ENCODE measurements at places on chromosomes 1 and 21.

DNA sequence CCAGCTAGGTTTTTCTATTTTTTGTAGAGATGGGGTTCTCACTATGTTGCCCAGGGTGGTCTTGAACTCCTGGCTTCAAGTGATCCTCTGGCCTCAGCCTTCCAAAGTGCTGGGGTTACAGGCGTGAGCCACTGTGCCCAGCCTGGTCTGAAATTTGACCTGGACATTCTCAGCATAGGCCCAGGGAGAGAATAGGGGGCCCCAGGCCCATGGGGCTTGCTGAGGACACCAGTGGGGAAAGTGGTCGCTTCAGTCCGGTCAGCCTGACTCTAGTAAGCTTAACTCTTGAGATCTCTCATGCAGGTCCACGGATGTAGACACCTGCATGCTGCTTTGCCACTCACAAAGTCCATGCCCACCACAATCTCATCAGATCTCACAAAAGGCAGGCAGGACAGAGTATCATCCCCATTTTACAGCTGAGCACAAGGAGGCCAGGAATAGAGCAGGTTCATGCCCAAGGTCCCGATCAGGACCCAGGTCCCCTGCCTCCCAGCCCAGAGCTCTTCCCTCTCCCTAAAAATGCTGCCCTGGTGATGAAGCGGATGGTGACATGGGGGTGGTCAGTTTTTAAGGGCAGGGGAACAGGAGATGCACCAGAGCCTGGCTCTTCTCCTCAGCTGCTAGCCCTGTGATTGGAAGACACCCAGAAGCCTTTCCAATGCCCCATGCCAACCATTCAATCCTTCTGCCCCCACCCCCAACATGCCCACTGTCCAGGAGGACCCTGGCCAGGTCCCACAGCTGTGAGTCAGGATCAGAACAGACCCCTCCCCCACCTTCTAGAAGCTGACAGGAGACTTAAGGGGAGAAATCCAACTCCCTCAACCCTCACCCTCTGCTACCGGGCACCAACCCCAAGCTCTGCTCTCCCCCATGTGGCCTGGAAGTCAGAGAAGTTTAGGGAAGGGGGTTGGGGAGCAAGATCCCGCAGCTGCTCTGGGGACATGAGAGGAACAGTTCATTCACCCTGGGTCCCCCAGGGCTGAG lies 1.8 kb downstream of the FHL3 start:
- DNase-seq, result no peak

DNA sequence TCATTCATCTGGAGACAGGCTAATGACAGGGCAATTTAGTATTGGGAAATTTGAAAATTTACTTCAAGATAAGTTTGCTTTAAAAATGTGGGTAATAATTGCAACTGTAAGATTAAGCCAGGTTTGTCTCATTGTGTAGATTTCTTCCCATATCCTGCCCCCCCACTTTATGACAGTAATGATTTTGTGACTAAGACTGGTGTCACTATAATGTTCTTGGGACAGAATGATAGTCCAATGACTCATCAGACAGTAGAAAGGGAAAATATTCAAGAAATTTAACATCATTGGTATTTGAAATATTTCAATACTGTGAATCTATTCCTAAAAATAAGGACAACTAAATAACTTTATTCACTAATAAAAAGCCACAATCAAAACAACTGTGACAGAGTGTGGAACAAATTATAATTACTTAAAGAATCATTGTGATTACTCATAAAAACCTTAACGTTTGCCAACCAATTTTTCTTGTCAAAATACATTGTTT lies 36.7 kb downstream of the FH start:
- no peak for DNase-seq

- no peak for DNase-seq
These were observed 985 bp downstream of the SYT6 start for GRCh38 chr1:114152508-114153260.

DNA sequence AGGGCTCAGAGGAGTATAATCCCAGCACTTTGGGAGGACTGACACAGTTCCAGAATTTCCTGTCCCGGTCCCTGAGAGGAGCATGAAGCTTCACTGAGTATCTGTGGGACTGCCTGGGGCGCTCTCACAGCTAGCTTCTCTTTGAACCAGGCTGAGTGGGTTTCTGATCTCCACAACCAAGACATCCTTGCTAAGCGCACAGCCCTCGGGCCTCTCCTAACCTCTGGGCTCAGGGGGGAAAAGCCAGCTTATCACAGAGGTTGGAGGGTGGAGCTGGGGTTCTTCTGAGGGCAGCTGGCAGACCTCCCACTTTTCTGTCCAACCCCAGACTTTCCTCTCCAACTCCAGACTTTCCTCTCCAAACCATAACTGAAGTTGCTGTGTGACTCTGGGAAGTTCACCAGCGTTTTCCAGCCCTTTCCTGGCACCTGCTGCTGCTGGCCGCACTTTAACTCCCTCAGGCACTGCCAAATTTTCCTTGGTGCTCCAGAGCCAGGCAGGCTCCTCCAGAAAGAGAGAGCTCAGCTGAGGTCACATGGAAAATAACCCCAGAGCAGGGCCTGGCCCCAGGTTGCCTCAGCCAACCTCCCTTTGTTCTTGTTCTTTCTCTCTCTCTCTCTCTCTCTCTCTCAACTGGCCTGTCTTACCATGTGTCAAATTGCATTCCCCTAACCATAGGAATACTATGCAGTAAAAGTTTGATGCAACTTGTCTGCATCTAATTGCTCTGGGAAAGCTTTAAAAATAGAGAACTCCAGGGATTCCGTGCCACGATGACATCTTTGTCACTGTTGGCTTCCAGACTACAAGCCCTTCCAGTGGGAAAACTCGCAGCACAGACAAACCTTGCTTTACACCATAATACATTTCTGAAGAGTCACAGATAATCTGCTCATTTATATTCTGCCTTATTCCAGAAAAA lies 49.5 kb downstream of the OLFML2B start:
- peak; percentile 66 for DNase-seq

DNA sequence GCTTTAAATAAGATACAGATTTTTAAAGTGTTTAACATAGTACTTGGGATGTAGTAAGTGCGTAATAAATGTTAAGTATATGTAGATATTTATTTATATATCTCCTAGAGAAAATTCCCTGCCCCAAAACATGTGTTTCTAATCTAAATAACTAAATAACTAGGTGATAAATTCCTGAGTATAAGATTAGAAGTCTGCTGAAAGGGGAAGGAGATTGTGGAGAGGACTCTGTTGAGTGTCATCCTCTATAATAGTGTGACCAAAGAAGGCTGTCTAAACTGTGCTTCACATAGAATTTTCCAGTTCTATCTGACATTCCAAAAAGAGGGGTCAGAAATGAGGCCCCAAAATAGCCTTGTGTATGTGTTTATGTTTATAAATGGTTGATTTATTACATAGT lies 590.5 kb upstream of the ADAMTS5 start:
- no peak for DNase-seq

DNA sequence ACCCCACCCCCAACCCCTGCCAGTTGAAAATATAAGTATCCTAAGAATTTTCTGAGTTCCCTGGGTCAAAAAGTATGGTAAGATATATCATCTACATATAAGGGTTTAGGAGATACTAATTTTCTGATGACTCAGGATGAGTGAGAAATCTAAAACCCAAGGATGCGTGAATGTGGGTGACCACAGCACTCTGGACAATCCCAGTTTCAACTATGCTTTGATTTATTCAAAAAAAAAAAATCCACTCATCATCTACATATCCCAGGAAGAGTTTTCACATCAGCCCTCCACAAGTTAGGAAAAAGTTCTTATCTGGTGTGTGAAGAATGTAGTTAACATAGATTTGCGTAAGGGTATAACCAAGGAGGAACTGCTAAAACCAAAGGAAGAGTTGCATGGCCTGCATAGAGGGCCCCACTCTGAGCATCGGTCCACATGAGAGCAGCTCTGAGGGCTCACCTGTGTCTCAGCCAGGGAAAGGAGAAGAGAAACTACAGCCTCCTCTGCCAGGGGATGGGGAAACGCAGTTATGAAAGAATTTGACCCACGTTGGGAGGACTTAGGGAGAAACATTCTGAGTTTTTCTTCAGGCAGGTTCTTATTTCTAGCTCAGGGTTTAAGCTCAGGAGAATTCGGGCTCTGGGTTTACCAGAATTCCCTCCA lies 18.8 kb downstream of the LAMB3 start:
- DNase-seq, result no peak

GRCh38 chr1:16013220-16013907 lies 4.5 kb downstream of the HSPB7 start:
- DNase-seq, result no peak

DNA sequence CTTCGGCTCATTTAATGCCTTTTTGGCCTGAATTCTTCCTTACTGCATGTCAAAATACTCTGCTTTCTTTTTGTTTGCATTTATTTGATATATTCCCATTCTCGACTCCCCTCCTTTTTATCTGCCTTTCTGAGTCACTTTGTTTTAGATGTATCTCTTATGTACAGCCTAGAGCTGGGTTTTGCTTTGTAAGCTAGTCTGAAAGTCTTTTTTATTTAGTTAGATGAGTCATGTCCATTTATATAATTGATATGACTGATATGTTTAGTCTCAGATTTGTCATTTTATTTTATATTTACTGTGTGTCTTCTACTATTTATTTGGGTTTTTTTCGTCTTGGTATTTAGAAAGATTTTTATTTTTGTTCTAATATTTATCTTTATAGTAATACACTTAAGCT lies 33.6 kb upstream of the GNG5 start:
- DNase-seq, result no peak

DNA sequence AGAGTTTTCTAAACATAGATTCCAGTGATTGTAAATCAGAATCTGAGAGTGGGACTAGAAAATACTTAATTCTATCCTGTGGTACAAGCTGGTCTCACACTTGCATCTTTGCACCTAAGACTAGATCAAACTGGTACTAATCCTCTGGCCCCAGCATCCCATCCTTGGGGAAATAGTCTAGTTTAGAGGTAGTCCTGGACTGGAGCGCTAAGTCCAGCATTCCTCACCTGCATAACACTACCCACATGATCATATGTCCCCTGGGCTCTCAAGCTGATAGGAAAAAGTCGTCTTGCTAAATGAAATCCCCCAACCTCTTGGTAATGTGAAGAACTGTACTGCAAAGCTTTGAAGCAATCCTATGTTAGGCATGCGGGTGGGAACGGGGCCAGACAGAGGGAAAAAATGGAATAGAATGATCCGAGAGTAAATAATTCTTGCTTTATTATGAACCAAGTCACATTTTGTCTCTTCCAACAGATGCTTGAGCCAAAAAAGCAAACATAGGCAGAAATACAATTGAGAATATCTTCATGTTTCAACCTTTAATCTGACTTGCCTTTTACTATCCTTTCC lies 4.8 kb downstream of the COX20 start:
- DNase-seq, result no peak

GRCh38 chr1:213484333-213484732 lies 433.3 kb downstream of the RPS6KC1 start:
- DNase-seq, result no peak

- DNase-seq, result no peak
These were observed 32.2 kb downstream of the CLEC20A start for GRCh38 chr1:178464566-178464965.

- DNase-seq, result no peak
These were observed 35.9 kb upstream of the CTTNBP2NL start for GRCh38 chr1:112359961-112360767.

DNA sequence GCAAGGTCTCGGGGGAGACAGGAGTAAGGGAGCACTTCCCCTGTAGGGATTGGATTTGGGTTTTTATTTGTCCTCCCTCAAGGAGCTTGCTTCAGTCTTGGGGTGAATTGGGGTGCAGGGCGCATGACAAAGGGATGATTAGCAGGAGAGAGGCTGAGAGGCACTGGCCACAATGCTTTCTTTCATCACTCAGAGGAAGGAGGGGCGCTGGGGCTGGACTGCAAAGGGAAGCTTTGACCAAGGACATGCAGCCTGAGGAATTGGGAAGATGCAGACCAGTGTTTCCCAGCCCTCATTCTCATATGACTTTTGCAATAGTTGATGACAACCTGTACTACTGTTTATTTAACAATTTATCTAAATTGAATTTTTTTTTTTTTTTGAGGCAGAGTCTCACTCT lies 34.1 kb upstream of the PDPN start:
- DNase-seq, result no peak

DNA sequence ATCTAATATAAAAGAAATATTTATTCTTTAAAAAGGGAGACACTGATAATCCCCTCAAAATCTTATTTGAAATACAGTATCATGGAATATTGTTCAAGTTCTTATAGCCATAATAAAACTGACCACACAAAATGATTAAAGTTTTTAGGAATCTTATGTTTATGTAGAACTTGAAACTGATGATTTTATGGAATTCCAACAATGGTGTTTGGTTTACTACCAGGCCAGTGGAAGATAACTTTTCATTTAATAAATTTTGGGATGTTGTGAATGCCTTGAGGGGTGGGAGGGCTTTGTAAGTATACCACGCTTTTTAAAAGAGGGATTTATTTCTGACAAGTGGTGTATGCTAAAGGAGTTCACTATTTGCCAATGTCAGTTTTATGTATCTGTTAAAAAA lies 87.7 kb downstream of the RAB3GAP2 start:
- no peak for DNase-seq

- DNase-seq, result no peak
These were observed 74.2 kb downstream of the TOMM20 start for GRCh38 chr1:235054466-235054865.

DNA sequence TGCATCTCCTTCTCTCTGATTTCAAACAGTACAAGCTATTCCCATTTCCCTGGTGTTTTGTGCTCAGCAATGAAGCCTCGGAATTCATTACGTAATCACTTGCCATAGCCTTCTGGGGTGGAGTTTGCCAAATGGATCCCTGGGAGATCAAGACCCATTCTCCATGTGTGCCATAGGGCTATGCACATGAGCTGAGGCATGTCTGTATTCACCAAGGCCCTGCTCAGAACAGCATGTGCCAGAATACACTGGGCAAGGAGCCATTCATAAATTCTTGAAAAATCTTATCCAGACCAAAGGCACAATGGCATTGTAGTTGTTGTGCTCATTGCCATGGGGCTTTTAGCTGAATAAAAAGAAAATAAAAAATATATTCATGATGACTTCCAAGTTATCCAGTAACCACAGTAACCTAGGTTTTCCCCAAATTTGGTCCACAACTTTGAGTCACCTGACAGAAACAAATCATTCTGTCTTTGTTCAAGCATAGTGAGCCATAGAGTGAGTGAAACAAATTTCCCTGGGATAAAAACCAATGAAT lies 53.0 kb downstream of the CRB1 start:
- DNase-seq, result no peak

GRCh38 chr1:71509051-71509595 lies 428.3 kb upstream of the ZRANB2 start:
- no peak for DNase-seq

- no peak for DNase-seq
These were observed 7.0 kb downstream of the NPHP4 start for GRCh38 chr1:5985250-5985649.

- no peak for DNase-seq
These were observed 66.4 kb downstream of the DDAH1 start for GRCh38 chr1:85398391-85399064.

DNA sequence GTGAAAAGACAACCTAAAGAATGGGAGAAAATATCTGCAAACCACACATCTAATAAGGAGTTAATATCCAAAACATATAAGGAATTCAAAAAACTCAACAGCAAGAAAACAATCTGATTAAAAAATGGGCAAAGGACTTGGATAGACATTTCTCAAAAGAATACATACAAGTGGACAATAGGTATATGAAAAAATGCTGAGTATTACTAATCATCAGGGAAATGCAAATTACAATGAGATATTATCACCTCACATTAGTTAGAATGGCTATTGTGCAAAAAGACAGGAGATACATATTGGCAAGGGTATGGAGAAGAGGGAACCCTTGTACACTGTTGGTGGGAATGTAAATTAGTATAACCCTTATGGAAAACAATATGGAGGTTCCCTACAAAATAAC lies 44.9 kb downstream of the TRMT1L start:
- no peak for DNase-seq
